Testis (tissue), 5 donors: ENCODE measurements at places on chromosomes 5 and 9.

GRCh38 chr5:145385276-145385675, 449.9 kb downstream of the PRELID2 start:
- no peak for DNase-seq

DNA sequence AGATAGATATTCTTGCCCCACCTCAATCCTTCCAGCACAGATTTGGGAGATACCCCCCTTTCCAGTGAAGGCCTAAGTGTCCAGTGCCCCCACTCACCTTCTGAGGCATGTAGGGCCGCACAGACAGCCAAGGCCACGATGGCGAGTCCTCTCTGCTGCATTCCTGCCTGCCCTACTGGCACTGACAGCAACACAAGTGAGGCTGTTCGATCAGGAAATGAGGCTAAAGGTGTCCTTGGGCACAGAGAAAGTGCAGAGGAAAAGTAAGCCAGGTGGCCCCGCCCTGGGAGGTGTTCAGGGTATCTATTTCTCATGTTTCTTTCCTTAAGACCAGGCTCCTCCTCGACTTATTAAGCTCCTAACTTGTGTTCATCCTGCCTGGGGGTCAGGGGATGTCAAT, at the start of gene CCL28:
CCL28 (minus strand) TSS at position 236 of the 400 bp plus-strand sequence; CDS start at position 161, 75 bp downstream.
- DNase-seq, result no peak

GRCh38 chr5:10853154-10853553, 92.1 kb upstream of the DAP start:
- DNase-seq, result no peak

GRCh38 chr5:56637321-56637920, 177.9 kb upstream of the MAP3K1 start:
- no peak for DNase-seq

- no peak for DNase-seq
Measured at GRCh38 chr5:176944268-176944667, 45.1 kb upstream of the HK3 start.

DNA sequence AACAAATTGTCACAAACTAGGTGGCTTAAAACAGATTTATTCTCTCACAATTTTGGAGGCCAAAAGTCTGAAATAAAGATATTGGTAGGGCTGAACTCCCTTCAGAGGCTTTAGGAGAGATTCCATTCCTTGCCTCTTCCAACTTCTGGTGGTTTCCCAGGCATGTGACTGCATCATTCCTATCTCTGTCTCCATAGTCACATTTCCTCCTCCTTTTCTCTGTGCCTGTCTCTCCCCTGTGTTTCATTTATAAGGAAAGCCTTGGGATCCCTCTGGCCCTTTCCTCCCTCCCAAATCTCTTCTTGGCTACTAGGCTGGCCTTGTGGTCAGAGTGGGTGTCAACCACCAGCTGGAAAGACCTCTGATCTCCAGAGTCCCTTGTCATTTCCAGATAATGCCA, 78.2 kb downstream of the SNX18 start:
- no peak for DNase-seq

- no peak for DNase-seq
Measured at GRCh38 chr9:93369686-93370085, 81.8 kb upstream of the FAM120A start.

DNA sequence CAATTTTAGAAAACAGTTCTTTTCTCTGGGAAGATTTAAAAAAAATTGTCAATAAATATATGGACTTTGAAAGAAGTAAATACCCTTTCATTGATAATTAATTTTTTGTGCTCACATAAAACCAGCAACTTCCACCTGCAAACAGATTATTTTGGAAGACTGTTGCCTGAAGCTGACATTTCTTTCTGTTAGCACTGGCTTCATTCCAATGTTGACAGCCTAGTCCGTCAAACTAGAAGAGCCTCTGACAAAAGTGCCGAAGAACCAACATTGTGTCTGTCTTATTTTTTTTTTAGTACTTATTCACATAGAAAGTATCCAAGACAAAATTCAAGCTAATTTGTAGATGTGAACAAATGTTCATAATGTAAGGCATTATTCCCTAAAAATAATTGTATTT, 108.6 kb upstream of the TMEM161B start:
- no peak for DNase-seq
